ENCODE measurements at places on chromosomes 4 and X. TPM values are rescaled to one million over a fixed set of nuclear protein-coding genes. Genes with fewer than 3 reads are reported as not detected.

GRCh38 chr4:54741202-54741601 is 83.4 kb downstream of the KIT start:
- DNase-seq = no peak

DNA sequence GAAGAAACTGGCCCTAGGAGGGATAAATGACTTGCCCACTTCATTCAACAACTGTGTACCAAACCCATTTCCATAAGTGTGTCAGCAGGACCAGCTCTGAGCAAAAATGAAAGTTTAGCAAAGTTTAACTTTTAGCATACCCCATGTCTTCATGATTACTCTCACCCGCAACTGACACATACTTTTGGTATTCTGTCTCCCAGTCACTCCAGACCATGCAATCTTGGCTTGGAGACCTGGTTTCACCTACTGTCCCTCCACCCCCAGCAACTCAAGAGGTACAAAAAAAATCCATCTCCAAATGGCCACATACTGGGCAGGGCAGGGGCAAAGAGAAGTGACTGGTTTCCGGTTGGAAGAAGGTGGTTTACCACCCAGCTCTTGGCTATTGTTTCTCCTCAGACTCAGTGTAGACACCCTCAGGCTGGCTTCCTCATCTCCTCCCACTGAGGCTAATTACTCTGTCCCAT is 79.8 kb downstream of the RLIM start:
- DNase-seq = no peak

MAGEA9B gene
- total RNA-seq = not detected

GRCh38 chr4:792626-793092 is 33.3 kb downstream of the CPLX1 start:
- DNase-seq = peak; percentile 49

- DNase-seq = no peak
These were observed 142.4 kb downstream of the SMIM20 start for GRCh38 chr4:26056406-26056805.

GRCh38 chr4:19382993-19383756 is 868.5 kb upstream of the SLIT2 start:
- DNase-seq = no peak

- DNase-seq = peak; percentile 62
These were observed 102.6 kb downstream of the IL1RAPL2 start for GRCh38 chrX:104668550-104668949.

GRCh38 chr4:15765910-15766697 is 12.0 kb upstream of the CD38 start:
- peak; percentile 58 for DNase-seq

IL3RA gene
- total RNA-seq = 2.9 TPM

DNA sequence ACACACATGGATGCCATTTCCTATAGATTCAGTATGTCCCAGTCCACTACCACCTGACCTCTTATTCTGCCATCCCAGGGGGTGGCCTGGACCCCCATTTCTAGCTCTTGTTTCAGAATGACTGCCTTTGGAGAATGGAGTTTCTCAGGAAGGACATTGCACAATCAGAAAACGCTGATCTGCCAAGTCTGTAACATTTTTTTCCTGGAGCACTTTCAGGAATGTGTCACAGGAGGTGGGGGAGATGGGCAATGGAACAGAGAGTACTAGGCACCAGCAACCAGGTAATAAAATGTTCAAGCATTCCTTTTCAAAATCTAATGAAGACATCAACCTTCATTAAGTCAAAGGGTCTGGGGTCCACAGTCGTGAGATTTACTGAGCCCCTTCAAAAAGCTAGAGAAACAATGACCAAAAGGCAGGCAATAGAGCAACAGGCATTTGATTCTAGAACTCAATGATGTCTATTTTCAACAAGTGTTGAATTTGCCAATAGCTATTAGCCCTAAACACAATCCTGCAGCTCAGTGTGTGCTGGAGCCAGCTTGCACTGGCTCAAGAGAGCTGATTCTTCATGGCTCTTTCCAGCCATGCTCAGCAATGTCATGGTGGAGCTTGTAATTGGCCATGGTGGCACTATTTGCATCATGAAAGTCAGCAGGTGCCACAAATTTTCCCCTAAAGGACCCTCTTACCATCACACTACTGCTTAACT is 87.1 kb downstream of the KDR start:
- no peak for DNase-seq

PAGE2B gene
- total RNA-seq = not detected

DNA sequence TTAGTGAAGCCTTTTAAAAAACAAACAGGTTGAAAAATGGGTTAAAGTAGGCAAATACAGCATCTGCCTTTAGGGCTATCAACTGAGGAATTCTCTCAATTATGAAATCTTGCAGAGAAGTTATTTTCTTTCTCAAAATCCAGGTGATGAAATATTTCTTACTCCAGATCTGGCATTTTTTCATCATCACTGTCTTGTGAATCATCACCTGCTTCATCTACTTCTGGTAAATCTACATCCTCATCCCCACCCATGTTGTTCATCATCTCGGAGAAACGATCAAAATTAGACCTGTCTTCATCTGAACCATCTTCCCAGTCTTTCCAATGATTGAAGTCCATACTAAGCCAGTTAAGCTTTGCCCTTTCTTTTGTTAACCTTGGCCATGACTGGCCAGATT is 33.3 kb upstream of the HPF1 start:
- DNase-seq = no peak

GRCh38 chr4:5156682-5157081 is 105.4 kb downstream of the STK32B start:
- peak; percentile 20 for DNase-seq

DNA sequence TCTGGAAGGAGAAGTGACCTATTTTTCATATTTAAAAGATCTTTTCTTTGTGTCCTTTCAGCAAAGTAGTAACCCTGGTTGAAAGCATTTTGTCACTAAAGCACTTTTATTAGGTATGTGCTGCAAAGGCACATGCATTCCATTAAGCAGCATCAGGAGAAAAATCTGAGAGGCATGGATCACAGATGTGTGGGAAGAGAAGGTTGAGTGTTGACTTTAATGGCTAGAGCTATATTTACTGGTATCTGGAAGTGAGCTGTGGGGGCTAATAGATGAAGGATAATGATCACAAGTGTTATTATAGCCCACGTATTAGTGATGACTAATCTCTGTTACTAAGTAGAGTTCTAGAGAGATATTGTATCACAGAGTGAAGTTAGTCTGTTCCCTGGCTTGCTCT is 1520.7 kb downstream of the ARAP2 start:
- no peak for DNase-seq

GRCh38 chr4:142379277-142380051 is 466.6 kb downstream of the INPP4B start:
- peak; percentile 13 for DNase-seq

ABLIM2 gene
- 15.8 TPM for total RNA-seq

All from stomach (tissue), 19 donors.